ENCODE measurements at places on chromosomes 7 and 10.

GRCh38 chr10:101506829-101507661 is 81.0 kb downstream of the POLL start:
- DNase-seq = no peak

GRCh38 chr10:32961343-32961894 is 3.4 kb upstream of the ITGB1 start:
- no peak for DNase-seq

DNA sequence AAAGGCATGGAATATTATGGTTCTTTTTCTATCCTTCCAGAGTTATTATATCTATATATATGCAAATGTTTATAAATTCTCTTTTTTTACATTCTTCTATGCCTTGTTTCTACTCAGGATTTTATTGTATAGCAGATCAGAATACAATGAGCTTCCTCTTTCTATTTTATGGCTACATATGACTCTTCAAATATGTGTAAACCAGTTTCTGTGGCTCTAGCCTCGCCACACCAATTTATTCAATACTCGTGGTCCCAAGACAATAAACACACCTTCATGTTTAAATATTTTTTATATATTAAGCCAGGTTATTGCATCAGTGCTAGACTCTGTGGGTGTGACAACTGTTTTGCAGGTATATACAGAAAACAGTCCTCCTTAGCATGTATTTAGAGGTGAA is 237.5 kb upstream of the MKLN1 start:
- DNase-seq = no peak

- no peak for DNase-seq
Observed at GRCh38 chr7:47893238-47893637, 55.0 kb downstream of the PKD1L1 start.

GRCh38 chr10:35554036-35554435 is 51.1 kb upstream of the GJD4 start:
- DNase-seq = no peak

GRCh38 chr10:84185526-84186175 is 8.7 kb upstream of the CDHR1 start:
- no peak for DNase-seq

DNA sequence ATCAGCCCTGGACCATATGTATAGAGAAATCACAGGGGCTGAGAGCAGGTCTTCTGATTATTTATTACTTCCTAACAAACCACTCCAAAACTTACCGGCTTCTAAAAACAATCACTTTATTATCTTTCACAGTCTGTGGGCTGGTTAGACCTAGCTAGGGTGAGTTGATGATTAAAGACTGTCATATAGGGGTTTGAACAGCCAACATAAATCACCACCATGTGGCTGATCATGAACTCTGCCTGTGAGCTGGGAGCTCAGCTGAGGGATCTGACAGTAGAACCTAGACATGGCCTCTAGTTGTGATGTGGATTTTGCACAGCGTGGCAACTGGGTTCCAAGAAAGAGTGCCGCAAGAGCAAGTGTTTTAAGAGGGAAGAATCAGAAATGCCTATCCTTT is 305.4 kb downstream of the CSTF2T start:
- no peak for DNase-seq

Data from T-cell (primary cell).